ENCODE measurements at places on chromosomes 1 and 21. TPM values are rescaled to one million over a fixed set of nuclear protein-coding genes. Genes with fewer than 3 reads are reported as not detected.

DNA sequence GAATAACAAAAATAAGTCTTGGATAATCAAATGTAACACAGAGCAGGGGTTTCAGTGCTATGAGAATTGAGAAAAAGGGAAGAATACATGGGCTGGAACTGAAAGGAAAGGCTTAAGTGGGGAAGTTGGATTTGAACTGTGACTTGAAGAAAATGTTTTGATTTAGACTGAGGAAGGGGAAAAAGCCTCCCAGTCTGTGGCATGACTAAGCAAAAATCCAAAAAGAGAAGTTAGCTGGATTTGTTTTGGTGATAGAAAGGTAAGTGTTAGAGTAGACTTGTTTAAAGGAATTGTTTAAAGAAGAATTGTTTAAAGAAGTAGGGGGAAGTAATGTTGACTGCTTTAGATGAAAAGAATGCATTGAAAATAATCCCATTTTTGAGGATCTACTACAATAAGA, 46.0 kb downstream of the KCNK2 start:
- no peak for DNase-seq

DNA sequence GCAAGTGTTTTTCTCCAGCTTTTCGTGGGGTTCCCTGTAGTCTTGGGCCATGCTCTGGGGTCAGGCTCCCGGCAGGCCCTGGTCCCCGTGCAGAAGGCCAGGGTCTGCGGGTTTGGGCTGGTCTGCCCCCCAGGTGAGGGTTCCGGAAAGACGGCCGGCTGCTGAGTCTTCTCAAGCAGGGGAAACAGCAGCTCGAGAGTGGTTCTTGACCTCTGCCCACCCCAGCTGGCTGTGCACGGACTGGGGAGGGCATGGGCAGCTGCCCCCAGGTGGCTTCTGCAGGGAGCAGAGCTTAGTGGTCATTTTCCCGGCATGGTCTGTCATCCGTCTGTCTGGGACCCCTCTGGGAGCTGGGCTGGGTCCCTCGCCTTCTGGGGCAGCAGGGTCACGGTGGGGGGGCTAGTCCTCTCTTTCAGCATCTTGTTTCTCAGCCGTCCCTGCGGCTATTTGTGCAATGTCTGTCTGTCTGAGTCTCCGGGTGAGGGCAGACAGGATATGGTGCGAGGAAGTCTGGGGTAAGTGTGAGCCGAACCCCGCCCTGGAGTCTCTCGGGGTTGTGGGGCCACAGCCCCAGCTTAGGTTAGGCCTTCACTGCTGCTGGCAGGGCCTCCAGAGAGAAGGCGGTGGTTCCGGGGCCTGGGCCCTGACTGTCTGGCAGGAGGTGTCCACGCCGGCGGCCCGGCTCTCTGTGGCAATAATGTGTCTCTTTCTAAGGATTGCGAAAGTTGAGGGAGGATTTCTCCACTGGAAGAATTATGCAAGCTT, 6.1 kb downstream of the SKI start:
- DNase-seq = peak; percentile 47

- DNase-seq = no peak
These were observed 119.9 kb upstream of the POU3F1 start for GRCh38 chr1:38166461-38166860.

DNA sequence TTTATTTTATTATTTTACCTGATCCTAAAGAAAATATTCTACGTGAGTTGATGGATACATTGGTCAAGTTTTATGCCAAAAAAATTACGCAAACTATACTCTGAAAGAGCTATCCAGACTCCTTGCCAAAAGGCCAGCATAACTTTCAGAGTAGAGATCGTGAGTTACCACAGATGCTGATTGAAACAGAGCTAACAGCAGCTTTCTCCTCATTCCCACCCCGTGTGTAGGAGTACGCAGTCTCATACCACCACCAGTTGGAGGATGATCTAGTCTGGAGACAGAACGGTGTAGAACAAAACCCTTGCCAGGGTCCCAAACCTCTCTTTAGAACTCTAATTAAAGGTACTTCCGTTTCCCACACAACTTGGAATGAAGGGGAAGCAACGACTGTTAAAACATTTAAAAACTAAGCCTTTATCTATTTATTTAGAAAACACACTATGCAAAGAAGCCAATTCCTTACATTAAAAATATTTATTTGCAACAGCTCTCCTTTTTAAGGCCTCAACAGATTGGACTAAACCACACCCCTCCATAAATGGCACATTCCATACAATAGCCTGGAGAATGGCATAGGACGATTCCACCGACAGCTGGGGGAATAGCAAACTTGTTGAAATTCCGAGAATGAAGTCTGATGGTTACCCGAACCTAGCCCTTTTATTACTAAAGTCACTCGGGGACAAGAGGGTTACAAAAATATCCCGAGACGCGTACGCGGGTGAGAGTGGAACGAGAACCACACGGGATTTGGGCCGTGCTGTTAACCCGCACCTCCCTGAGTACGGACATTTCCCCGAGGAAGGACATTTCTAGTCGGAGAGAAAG, 1.4 kb downstream of the NUCKS1 start:
- no peak for DNase-seq

DNA sequence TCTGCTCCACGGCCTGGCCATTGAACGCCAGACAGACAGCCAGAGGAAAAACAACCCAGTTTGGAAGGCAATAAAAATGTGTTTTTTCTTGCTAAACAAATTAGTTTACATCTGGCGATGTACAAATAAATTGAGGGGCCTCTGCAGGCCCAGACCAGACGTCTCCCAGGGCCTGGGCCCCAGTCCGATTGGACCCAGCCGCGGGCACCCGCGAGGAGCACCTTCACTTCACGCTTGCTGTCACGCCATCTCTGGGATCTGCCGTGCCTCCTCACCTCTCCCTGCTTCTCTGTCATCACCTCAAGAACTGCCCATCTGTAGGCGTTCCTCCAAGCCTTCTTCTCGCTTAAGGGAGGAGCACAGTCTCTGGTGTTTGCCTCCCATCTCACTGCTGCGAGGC, 61.5 kb downstream of the GLIS1 start:
- no peak for DNase-seq

- DNase-seq = no peak
These were observed 426.6 kb downstream of the DUSP10 start for GRCh38 chr1:221315330-221315729.

- no peak for DNase-seq
These were observed 180.6 kb upstream of the JUN start for GRCh38 chr1:58964428-58964827.

- peak; percentile 29 for DNase-seq
These were observed 55.9 kb downstream of the SEC16B start for GRCh38 chr1:177913762-177914540.

MMEL1 gene
- 1.1 TPM for total RNA-seq

PTPN22 gene
- total RNA-seq = not detected

SYT6 gene
- total RNA-seq = not detected

ETV3L gene
- total RNA-seq = not detected

OTUD7B gene
- 21.1 TPM for total RNA-seq

GLIS1 gene
- total RNA-seq = not detected

AMY2A gene
- not detected for total RNA-seq

LCE1B gene
- not detected for total RNA-seq
